ENCODE measurements at places on chromosomes 1 and 21.

- DNase-seq, result no peak
These were observed 642.2 kb downstream of the PTPRU start for GRCh38 chr1:29878501-29878900.

- DNase-seq, result no peak
These were observed 8.4 kb downstream of the SGIP1 start for GRCh38 chr1:66542314-66542713.

- DNase-seq, result no peak
These were observed 23.6 kb downstream of the COL6A2 start for GRCh38 chr21:46121286-46122221.

DNA sequence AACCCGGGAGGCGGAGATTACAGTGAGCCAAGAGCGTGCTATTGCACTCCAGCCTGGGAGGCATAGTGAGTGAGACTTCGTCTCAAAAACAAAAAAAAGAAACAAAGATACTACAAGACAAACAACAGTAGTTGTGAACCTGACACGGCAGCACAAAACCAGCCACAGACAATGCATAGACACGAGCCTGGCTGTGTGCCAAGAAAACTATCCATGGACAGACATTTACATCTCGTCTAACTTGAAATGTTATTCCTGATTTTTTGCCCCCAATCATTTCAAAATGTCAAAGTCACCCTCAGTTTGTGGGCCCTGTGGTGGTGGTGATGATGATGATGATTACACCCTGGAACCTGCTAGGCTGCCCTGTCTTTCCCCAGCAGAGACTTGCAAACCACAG lies 6.3 kb downstream of the KLHL21 start:
- no peak for DNase-seq

DNA sequence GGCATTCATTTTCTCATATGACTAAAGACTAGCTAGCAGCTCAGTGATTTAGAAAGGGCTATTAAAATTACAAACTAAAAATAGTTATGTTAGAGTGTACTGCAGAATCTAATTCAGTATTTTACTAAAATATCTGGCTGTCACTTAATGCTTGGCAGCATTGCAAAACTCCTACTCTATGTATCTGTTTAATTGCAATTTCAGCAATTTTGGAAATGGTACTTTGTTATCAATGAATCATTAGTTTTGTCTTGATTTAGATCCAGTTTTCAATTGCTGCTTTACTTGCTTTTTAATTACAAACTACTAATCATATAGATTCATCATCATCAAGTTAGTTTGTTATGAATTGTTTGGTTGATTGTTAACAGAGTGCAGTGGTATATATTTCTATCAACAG lies 19.2 kb downstream of the C1orf87 start:
- no peak for DNase-seq

- DNase-seq, result no peak
These were observed 37.4 kb downstream of the NIPAL3 start for GRCh38 chr1:24452922-24453485.

GRCh38 chr21:33977721-33978369 lies 62.2 kb upstream of the ATP5PO start:
- DNase-seq, result no peak

- DNase-seq, result no peak
These were observed 19.9 kb downstream of the ELAPOR1 start for GRCh38 chr1:109133815-109134214.

- DNase-seq, result no peak
These were observed 19.4 kb upstream of the S100A2 start for GRCh38 chr1:153585006-153585405.

DNA sequence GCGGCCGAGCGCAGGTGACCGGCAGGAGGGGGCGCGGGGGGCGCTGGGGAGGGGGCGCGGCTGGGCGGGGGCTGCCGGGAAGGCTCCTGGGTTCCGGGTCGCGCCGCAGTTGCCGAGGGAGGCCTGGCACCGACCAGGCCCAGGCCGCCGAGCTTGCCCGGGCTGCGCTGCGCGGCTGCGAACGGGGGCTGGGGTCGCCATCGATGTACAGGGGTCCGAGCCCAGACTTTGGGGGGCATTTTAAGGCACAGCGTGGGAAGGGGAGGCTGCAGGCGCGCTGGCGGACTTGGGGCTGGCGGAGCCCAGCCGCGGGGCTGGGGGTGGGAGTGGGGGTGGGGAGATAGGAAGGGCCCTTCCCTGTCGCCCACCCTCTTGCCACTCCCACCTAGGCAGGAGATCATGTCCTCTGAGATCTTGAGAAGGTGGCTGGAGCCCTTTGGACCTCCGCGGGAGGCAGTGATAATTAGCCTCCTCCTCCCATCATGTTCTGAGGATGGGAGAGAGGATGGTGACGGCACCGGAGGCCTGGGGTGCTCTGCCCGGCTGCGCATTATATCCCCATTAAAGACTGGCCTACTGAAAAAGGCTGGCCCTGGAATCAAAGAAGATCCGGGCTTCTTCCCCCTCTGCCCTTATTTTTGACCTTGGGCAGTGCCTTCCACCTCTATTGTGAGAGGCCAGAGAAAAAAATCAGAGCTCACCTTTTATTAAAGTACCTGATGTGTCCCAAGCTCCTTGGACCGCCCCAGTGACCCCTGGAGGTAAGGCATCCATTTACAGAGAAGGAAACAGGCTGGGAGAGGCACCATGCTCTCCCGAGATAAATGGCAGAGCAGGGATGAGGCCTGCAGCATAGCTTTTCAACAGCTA lies 497 bp downstream of the FBXO44 start:
- no peak for DNase-seq

GRCh38 chr1:243903041-243903440 lies 53.0 kb upstream of the AKT3 start:
- no peak for DNase-seq

DNA sequence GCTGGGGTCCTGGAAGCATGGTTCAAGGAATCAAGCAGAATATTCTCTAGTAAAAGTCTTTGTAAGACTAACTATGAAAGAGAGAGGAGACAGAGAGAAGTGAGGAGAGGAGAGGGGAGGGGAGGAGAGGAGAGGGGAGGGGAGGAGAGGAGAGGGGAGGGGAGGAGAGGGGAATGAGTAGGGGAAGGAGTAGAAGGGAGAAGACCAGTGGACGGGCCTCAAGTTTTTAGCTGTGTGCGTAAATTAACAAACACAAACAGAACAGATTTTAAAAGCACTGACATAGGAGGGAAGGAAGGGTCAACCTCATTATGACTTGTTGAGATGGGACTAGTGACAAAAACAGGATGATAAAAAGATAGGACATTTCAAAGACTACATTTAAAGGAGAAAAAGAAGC lies 62.8 kb downstream of the ST3GAL3 start:
- DNase-seq, result no peak

GRCh38 chr1:94434365-94435045 lies 16.3 kb downstream of the ABCD3 start:
- DNase-seq, result no peak

- no peak for DNase-seq
These were observed at the start of gene CROCC for GRCh38 chr1:16921391-16922185. TSS of gene CROCC (plus strand) at chr1:16921931. CDS start at chr1:16922019, 88 bp downstream.

GRCh38 chr1:218401441-218401997 lies 56.4 kb downstream of the TGFB2 start:
- DNase-seq, result no peak

- peak; percentile 10 for DNase-seq
These were observed 26.1 kb downstream of the CACNA1S start for GRCh38 chr1:201085902-201086735.

DNA sequence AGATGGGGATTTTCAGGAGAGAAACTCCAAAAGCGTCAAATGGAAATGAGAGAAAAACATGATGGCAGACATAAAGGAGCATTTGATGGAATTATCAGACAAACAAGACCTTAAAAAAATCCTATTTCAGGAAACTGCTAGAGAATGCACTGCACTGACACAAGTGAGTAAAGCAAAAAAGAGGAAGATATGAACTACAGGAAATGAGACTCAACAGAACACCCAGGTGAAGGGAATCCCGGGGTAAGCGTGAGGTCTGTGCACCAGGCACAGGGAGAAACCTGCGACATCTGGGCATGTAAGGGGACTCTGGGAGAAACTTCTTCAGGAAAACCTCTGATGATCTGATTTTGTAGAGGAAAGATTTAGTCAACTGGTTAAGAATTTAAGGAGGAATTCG lies 2.8 kb downstream of the TARBP1 start:
- no peak for DNase-seq

GRCh38 chr1:9549955-9550546 lies 10.8 kb downstream of the SLC25A33 start:
- DNase-seq, result no peak

DNA sequence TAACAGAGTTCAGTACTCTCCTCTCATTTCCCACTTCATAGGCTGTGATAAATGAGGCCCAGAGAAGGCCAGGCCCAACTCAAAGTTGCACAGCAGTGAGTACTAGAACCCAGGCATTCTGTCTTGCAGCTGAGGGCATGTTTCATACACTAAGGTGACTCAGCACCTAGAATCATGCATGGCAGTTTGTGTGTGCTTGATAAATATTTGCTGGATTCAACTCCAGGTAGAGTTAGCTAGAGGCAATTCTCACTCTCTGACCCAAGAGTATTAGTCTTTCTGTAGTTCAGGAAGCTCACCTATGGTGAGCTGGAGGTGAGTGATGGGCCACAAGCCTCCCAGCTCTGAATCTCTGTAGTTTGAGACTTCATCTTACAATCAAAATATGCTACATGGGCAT lies 10.7 kb downstream of the NKAIN1 start:
- no peak for DNase-seq

- DNase-seq, result no peak
These were observed 18.3 kb upstream of the HJV start for GRCh38 chr1:146039844-146040194.

DNA sequence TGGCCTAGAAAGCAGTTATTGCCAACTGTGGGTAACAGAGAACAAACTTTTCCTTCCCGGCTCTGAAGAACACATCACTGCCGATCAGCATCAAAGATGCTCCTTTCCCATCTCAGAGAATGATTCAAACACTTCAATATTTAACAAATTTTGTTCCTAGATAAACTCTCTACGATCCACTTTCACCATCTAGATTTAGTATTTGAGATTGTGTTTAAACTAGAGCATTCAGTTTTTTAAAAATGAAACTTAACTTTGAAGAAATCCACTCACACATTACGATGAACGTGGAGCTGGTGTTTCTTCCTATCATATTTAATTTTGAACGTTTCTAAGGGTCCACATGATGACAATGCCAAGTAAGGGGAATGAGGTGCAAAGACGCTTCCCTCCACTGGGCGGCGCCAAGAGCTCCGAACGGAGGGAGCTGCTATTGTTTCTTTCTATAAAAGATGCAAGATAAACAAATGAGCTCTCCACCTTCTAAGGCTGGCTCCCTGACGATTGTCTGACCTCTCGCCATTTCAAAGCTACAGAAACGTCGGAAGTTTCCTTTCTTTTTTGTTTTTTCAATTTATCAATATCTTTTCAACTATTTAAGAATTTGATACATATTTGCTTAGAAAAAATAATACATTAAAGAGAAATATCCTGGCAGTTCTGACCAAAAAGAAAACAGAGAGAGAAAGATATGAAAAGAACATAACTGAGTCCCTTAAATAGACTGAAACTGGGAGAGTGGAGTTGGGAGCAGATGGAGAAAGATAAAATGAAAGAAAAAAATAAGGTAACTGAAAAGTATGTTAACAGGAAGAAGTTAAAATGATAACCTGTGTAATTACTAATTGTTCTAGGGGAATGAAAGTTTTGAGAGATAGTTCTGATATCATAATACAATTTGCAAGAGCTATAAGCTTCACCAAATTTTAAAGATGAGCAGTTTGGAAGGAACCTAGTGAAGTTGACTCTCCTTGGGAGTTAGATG lies 4.4 kb upstream of the BARHL2 start:
- no peak for DNase-seq

- no peak for DNase-seq
These were observed 120.1 kb upstream of the RUNX3 start for GRCh38 chr1:25050165-25050564.

GRCh38 chr1:220353229-220354012 lies 81.2 kb upstream of the RAB3GAP2 start:
- no peak for DNase-seq

DNA sequence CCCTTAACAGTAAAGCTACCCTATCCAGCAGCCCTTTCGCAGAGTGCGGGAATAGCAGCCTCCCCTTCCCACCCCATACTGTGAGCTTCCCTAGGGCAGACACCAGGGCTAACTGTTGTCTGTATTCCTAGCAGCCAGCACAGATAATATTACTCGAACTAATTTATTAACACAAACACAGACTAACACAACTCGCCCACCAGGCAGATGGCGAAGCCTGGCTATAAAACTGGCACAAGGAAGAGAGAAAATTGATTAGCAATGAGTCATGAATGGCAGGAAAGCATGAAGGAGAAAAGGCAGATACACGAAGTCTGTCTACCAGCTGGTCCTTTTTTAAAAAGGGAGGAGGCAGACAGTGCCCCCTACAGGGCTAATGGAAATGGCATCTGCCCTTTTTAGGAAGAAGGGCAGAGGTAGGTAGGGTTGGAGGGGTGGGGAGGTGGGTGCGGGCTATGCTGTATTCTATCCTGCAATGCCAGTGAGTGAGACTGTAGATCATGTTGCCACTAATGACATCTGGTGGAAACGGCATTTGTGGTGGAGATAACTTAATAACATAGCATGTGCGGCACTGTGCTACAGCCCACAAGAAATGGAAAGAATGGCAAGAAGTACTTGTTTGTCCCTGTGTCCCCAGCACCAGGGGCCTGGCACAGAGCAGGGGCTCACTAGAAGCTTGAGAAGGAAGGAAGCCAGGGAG lies 30.6 kb upstream of the CTPS1 start:
- peak; percentile 22 for DNase-seq

DNA sequence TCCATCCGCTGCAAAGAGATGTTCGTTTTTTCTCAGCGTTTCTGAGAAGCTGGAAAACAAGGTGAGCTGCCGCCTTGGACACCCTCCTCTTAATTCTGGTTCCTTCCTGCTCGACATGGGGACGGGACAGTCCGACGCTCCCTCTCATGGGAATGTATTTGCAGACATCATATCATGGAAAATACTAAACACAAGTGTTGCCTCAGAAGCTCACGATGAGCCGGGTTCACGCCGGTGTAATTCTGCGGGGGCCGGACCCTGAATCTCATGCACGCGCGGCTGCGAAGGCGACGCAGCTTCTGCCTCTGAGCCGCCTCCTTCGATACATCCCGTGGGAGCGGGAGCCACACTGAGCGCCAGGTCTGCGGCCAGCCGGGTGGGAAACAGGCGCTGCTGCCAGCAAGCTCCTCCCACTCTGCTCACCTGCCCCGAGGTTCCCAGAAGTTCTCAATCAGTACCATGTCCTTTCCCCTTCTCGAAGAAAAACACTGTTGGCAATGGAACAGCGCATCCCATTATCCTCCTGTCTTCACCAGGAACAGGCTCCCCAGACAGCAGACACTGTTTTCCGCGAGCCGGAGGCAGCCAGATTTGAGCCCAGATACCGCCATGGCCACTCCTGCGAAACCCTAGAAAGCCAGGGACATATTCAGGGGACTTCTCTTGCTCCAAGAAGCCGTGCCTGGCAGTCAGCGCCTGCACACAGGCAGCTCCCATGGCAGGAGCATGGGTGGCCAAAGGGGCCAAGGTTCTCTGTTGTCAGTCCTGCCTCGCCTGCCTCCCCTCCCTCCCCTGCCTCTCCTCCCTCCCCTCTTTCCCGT lies 98.0 kb downstream of the WDR4 start:
- no peak for DNase-seq

- DNase-seq, result no peak
These were observed 66.1 kb downstream of the RGS18 start for GRCh38 chr1:192224396-192224795.

- DNase-seq, result peak; percentile 32
These were observed 4.3 kb downstream of the THEM4 start for GRCh38 chr1:151905070-151905442.

GRCh38 chr1:240337781-240338180 lies 246.1 kb downstream of the FMN2 start:
- DNase-seq, result no peak

GRCh38 chr21:30943920-30944319 lies 62.5 kb upstream of the KRTAP11-1 start:
- no peak for DNase-seq

Data from stimulated activated CD8-positive, alpha-beta memory T cell treated with anti-CD3 and anti-CD28 coated beads, Interleukin-15, amount 100 ng/mL, for 48 hours (primary cell).